EL (cell line): ENCODE measurements at places on chromosomes 11 and 22.

DNA sequence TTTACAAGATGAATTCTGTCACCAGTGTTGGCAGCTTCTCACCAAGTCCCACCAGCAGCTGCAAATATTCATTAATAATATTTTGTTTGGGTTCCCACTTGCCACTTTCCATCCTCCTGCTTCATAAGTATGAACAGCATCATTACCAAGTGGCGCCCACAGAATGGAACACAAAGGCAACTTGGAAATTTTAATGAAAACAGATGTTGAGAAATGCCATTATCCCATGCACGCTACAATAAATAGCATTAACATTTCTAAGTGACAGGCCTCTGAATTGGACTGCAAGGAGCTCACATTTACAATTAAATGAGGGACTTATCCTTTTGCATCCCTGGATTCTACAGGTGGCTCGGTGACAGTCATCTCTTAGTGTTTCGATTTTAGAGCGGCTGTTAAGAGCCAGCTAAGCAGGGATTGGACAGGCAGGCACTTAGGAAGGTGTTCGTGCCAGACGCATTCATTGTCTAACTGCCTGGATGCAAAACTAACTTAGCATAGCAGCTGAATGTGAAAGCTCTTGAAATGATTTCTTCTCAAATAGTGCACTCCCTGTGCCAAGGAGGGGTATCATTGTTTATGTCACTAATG is 170.3 kb downstream of the KIRREL3 start:
- DNase-seq: no peak

DNA sequence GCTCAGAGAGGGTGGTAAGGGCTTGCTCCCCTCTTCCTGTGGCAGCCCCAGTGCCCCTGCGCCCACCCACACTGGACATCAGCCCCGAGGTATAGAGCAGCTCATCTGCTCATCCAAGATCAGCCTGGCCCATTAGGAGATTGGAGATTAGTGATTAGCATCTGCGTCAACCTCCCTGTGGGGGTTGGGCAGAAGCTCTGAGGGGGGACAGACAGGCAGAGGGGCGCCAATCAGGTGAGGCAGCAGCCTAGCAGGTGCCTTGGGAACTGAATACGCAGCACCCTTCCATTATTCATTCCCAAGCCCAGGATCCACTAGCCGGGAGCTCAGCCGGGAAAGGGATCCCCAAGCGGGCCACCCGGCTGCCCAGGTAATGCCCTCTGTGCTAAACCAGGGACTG is 11.0 kb downstream of the SMTN start:
- DNase-seq: no peak

DNA sequence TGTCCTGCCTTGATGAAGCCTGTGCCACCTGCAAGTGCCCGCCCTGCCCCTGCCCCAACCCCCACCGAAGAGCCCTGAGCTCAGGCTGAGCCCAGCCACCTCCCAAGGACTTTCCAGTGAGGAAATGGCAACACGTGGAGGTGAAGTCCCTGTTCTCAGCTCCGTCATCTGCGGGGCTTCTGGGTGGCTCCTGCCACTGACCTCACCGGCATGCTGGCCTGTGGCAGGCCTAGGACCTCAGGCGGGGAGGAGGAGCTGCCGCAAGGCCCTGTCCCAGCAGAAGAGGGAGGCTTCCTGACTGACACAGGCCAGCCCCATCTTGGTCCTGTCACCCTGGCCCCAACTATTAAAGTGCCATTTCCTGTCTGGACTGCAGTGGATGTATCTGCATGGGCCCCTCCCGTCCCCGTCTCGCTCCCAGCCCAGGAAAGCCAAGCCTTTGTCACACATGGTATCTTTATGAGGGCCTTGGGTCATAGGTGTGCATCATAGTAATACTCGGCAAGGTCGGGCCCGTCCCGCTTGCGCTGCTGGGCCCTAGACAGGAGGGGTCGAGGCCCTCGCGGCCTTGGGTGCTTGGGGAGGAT is 882 bp downstream of the FREY1 start:
- DNase-seq: no peak

DNA sequence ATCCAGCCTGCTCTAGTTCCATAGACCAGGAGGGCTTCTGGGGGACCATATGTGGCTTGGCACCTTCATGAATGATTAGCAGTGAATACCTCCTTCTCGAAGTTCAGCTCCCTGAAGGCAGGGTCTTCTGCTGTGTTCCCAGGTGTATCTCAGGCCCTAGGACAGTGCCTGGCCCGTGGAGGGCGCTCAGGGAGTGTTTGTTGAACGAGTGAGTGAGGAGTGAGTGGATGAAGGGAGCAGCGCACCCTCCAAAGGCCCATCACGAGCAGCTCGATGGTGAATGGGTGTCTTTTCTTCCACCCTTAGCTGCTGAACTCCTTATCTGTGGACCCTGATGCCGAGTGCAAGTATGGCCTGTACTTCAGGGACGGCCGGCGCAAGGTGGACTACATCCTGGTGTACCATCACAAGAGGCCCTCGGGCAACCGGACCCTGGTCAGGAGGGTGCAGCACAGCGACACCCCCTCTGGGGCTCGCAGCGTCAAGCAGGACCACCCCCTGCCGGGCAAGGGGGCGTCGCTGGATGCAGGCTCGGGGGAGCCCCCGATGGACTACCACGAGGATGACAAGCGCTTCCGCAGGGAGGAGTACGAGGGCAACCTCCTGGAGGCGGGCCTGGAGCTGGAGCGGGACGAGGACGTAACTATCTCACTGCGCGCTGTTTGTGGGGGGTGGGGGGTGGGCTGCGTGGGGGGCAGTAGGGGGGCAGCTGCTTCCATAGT is 9.5 kb downstream of the ANO1 start:
- DNase-seq: no peak
